Stimulated activated CD4-positive, alpha-beta T cell treated with anti-CD3 and anti-CD28 coated beads, TNF-alpha, amount 100 ng/mL, for 4 hours (primary cell): ENCODE measurements at places on chromosomes 4 and X.

- DNase-seq: no peak
Measured at GRCh38 chr4:10007436-10007740, 13.9 kb downstream of the SLC2A9 start.

DNA sequence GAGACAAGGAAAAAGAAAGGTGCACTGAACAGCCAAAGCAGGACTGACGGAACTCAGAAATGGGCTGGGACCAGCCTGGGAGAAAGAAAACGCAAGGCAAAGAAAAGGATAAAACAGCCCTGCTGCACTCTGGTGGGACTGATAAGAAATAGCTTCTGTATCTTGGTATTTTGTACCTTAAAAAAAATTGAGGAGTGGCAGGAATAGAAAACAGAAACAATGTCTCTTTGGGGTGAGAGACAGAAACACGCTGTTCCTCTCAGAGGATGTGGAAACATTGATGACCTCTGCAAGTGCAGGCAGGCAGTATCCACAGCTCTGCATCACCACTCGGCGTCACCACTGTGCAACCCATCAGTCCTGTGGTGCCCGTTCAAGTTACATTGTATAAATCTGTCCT lies 152.5 kb upstream of the SPRY1 start:
- no peak for DNase-seq

GRCh38 chr4:107804956-107805355 lies 19.8 kb upstream of the SGMS2 start:
- no peak for DNase-seq

DNA sequence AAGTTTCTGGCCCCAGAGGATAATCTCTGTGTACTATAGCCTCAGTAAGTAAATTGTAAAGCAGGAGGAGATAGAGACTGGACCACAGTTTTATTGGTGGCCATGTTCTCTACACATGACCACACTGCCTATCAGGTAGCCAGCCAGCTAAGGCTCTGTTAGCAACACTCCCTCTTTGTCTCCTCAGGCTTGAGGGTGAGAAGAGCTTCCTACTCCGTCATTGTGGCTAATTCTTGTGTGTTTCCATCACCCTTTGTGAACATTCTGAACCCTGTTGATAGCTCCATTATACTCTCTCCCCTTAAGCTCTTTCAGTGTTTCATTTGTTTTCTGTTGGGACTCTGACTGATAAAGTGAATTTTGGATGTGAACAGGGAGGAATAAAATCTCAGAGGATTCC lies 233.4 kb downstream of the CFAP299 start:
- no peak for DNase-seq

- DNase-seq: no peak
Measured at GRCh38 chr4:72067051-72067450, 35.3 kb downstream of the NPFFR2 start.

GRCh38 chrX:78650906-78651437 lies 8.2 kb downstream of the RTL3 start:
- DNase-seq: no peak

DNA sequence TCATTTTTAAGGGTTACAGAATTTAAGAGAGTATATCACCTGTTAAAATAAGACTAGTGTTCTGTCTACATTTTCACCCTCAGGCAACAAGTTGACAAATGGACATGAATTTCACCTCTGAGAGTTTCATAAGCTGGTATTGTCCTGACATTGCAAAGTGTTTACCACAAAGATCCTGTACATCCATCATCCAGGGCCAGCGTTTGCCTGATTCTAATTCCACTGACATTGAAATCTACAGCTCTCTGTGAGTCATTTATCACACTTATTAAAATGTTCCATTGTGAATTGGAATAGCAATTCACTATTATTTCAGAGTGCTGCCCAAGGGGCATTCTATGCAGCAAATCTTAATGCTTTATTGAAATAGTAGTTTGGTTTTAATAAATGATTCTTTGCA lies 1499.4 kb upstream of the PCDH7 start:
- no peak for DNase-seq

GRCh38 chr4:2412534-2412884 lies 5.9 kb downstream of the ZFYVE28 start:
- DNase-seq: peak; percentile 48

GRCh38 chrX:117538178-117539089 lies 578.2 kb downstream of the KLHL13 start:
- no peak for DNase-seq

DNA sequence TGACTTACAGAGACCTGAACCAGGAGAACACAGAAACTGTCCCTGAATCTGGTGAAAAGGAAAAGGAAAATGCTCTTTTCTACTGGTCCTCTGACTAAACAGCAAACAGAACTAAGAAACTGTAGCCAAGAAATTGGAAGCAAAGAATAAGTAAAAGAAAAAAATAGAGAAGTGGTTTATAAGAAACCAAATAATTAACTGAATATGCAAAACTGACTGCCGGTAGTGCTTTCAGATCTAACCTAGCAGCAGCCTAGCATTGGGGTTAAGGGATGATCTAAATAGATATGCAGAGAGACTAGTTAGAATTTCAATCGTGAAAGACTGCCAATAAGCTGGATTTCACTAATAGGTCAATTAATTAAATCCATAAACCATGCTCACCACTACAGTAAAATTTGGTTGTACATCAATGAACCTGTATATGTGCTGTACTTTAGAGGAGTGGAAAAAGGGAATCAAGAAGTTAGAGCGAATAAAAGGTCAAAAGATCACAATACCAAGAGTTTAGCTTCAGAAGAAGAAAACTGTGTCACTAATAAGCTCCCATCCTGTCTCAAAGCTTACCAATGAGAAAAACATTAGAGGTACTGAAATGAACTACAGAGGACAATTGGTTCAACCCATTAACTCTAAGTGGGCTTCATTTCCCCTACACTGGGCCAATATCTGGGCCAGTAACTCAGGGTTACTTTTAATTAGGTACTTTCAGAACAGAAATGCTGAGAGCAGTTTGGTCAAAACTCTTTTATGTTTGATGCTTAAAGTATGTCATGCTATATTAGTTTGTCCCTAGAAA lies 53.6 kb downstream of the KLHL13 start:
- no peak for DNase-seq

DNA sequence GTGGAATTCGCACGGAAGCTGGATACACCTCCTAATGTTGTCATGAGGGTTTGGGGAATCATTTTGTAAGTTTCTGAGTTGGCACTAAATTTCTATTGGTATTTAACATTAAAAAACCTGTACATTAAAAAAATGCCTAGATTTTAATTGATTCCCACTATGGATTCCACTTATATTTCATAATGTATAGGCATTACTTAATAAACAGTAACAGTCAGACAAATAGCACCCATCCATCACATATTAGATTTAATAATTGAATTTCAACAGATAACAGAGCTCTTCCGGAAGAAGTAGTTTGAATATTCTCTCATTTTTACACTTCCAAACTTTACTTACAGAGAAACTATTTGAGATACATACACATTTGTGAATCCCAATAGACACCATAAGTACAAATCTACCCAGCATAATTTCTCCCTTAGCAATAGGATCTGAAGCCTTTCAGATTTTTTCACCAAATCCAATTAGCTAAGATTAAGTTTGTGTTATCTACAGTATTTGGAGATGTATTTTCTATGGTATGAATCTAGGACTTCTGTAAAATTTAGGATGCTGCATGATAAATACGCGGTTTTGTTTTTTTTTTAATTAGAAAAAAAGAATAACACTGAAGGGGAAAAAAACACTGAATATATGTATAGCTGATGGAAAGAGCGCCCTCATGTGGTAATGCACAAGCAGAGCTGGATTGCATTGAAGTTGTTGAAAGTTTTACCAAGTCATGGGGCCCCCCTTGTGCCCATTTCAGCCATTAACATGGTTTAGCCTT lies 12.2 kb upstream of the ODAM start:
- no peak for DNase-seq

DNA sequence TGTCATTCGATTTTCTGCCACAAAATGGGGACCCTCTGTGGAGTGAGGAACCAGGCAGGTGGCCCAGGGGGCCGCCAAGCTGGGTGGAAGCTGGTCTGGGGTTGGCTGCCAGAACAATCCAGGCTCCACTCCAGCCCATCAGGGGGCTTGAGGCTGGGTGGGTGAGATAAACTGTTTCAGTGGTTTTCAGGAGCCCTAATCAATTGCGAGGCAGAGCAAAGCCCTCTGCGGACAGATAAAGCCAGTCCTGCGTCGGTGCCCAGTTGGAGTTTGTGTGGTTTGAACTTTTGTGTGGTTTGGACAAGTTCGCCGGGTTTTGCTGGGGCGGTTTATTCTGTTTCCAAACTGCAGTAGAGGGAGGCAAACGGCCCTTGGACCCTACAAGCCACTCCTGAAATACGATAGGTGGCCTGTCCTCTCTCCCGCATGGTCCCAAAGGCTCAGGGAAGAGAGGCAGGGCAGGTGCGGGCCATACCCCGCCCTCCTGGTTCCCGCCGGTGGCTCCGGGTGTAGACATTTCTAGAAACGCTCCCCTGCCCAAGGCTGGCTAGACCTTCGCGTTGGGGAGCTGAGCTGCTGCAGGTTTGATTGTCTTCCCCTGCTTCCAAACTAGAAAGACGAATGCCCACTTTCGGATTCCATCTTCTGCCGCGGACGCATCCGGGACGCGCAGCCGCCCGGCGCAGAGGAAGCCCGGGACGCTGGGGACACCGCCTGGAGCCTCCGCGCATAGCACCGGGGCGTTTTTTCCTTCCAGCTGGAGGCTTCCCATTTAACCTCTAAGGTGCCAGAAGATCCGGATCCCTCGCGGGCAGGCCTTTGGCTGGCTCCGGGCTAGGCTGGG lies 169.0 kb upstream of the BCOR start:
- peak; percentile 26 for DNase-seq

- no peak for DNase-seq
Measured at GRCh38 chr4:149265645-149266044, 550.0 kb downstream of the IQCM start.
